ENCODE measurements at places on chromosomes 11 and 22.
A peak's percentile ranks its signal among the peaks of the same experiment; 100 is the strongest.

- no peak for DNase-seq
Measured at GRCh38 chr11:65286686-65287085, 24.9 kb downstream of the POLA2 start.

DNA sequence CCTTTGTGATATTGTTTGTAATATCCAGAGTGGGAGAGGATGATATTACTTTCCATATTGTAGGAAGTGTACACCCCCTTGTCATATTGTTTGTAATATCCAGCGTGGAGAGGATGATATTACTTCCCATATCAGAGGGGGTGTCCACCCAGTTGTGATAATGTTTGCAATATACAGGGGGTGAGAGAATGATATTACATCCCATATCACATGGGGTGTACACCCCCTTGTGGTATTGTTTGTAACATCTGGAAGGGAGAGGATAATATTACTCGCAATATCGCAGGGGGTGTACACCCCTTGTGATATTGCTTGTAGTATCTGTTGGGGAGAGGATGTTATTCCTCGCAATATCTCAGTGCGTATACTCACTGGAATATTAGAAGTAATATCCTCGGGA lies 61.5 kb downstream of the PRSS23 start:
- DNase-seq = no peak

DNA sequence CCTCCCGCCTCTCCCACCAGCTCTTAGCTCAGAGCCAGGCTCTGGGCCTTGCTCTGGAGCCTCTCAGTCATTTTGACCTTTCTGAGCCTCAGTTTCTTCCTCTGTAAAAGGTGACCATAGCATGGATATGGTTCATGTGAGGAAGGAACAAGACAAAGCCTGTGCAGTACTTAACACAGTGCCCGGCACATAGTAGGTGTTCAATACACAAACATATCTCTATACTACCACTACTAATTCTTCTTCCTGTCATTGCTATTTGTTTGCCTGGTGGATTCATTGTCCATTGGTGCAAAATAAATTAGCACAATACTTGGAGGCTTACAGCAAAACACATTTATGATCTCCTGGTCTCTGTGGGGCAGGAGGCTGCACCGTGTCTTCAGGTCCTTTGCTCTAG lies 21.6 kb upstream of the MPPED1 start:
- DNase-seq = no peak

- no peak for DNase-seq
Measured at GRCh38 chr11:58639669-58640068, 17.2 kb downstream of the CNTF start.

- no peak for DNase-seq
Measured at GRCh38 chr22:36839356-36840073, 21.3 kb upstream of the NCF4 start.

DNA sequence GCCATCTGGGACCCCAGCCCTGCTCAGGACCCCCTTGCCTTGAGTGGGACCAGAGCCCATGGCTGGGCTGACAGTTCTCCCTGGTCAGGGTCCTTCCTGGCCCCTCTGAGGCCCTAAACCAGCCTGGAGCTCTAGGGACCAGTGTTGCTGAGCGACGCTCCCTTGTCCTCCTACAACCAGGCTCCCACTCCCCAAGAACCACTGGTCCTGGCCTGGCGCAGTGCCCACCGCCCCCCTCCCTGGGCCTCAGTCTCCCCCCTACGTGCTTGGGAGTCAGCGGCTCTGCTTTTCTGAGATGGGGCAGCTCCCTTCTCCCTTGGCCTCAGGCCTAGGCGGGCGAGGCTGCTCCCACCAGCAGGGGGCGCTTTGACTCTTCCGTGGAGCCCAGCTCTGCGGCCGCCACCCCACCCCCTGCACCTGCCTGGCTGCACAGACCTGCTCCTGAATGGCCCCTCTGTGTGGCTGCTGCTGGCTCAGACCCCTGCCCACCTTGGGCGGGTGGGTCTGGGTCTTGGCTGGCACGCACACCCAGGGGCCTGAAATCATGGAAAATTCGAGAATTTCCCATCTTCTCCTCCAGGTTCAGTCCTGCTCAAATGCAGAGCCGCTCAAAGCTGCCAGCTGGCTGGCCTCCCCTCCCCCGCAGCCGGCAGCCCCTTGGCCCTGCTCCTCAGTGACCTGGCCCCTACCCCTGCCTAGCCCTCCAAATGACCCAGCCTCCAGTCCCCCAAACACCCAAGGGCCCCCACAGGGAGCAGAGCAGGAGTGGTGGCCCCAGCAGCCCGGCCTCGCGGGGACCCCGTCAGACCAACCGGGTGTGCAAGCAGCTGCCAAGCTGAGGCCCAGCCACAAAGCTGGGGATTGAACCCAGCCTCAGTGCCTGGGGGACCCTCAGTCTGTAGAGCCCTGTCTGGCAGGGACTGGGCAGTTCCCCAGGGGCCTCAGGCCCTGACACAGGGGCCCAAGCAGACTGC lies 9.1 kb downstream of the PRR33 start:
- DNase-seq = peak; percentile 36

- DNase-seq = no peak
Measured at GRCh38 chr11:41446107-41446506, 13.3 kb downstream of the LRRC4C start.

GRCh38 chr22:24271386-24271854 lies 789 bp downstream of the SPECC1L start:
- no peak for DNase-seq

GRCh38 chr11:95506777-95507176 lies 275.8 kb upstream of the SESN3 start:
- DNase-seq = no peak

DNA sequence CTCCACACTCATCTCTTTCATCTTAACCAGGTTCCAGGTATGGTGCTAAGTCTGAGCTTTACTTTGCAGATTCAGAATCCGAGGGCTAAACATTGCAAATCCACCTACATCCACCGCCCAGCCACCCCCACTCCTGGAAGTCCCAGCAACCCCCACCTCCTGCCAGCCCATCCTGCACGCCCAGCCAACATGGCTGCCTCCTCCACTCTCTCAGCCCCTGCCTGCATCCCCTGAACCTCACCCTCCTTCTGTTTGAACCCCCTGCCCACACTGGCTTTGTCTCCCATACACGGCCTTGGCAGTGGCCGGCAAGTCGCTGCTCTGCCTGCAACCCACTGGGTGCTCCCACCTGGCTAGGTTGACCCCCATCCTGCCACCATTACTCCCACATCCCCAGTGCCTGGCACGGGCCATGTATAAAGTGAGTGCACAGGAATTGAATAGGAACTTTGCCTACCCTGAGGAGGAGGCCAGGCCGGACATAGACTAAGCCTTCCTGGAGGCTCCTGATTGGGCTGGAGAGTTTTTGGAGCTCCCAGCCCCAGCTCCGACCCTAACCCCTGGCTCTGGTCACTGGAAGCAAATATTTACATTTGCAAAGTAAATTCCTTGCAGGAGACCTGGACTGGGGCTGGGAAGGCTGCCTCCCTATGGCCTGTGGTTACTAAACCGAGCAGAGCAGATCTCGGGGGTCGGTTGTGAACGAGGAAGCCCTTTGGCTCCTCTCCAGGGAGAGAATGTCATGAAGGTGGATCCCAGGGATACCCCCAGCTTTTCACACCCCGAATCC lies 14.4 kb downstream of the EMID1 start:
- DNase-seq = no peak

DNA sequence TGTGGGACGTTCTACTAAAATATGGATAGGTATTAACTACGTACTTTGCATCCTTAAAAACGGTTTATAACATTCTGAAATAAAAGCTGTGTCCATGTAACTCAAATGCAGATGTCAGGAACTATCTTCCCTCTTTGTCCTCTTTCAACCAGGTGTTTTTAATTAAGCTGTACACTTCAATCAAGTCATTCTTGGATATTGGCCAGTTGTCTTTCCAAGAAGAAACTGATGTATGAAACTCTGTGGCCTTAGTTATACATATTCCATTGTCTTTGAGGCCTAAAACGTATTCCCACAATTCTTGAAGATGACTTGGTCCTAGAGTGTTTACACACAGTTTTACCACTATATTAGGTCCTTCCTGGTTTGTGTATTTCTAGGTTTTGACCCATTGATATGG lies 249.0 kb upstream of the CNTN5 start:
- DNase-seq = no peak

DNA sequence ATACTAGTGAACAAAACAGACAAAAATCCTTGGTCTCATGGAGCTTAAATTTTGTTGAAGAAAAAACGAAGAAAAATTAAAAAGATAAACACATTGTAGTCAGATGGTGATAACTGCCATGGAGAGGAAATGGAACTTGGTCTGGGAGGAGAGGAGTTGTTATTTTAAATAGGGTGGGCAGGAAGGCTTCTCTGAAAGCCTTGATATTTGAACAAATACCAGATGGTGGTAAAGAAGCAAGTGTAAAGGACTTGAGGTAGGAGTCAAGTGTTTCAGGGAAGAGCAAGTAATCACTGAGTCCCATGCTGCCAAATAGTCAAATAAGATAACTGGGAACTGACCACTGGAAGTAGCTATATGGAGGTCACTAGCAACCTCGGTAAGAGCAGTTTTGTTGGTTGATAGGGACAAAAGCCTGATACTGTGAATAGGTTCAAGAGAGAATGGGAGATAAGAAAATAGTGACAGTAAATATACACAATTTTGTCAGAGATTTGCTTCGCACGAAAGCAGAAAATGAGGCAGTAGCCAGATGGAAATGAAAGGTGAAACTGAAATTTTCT lies 55.1 kb downstream of the SESN3 start:
- DNase-seq = no peak

- DNase-seq = peak; percentile 73
Measured at GRCh38 chr11:57763568-57763967, 2.0 kb downstream of the CTNND1 start.

GRCh38 chr22:41132550-41132949 lies 40.2 kb downstream of the EP300 start:
- no peak for DNase-seq

DNA sequence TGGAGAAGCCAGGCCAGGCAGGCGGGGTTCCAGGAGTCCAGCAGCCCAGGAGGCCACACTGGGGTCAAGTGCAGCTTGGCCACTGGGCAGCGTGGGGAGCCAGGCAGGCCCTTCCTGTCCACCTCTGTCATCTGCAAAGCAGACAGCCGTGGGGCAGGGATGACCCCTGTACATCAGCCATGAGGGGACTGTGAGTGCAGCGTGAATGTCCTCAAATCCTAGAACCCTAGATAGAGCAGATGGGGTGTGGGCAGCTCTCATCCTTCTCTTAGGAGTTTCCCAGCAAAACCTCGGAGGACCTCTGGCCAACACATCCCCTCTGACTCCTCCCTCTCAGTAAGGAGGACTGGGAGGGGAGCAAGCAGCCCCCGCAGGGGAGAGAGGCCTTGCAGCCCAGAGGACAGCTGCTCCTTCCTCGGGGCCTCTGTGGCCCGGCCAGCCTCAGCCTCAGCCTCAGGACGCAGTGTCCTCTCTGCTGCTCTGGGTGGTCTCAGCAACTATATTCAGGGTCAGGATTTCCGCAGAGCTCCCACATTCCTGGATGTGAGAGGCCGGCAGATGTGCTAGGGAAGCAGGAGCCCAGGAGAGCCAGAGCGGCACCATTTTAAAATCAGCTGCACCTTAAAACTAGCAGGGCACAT lies 820.5 kb downstream of the BRD1 start:
- DNase-seq = no peak

DNA sequence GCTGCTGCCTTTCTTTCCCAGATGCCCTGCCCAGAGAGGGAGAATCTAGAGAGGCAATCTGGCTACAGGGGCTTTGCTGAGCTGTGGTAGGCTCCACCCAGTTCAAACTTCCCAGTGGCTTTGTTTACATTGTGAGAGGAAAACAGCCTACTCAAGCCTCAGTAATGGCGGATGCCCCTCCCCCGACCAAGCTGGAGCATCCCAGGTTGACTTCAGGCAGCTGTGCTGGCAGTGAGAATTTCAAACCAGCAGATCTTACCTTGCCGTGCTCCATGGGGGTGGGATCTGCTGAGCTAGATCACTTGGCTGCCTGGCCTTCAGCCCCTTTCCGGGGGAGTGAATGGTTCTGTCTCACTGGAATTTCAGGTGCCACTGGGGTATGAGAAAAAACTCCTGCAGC lies 12.2 kb downstream of the BDNF start:
- DNase-seq = no peak

GRCh38 chr22:36885474-36885873 lies 24.7 kb downstream of the NCF4 start:
- DNase-seq = no peak

DNA sequence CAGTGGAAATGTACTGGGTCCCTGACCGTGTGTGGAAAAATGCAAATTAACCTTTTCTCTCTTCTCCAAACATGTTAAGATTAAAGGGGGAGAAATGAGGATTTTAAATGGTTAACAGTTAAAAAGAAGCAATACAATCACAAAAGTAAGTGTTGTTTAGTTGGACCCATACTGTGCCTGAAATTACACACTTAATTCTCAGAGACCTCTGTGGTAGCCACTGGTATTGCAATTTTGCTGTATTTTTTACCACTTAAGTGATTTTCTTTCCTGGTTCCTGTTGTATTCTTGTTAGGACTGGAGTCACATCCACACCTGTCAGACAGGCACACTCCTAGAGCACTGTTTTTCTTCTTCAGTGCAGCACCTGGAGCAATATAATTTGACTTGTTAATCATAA lies 179.6 kb upstream of the PDGFD start:
- DNase-seq = no peak

- no peak for DNase-seq
Measured at GRCh38 chr11:34860518-34860917, 55.7 kb downstream of the APIP start.

DNA sequence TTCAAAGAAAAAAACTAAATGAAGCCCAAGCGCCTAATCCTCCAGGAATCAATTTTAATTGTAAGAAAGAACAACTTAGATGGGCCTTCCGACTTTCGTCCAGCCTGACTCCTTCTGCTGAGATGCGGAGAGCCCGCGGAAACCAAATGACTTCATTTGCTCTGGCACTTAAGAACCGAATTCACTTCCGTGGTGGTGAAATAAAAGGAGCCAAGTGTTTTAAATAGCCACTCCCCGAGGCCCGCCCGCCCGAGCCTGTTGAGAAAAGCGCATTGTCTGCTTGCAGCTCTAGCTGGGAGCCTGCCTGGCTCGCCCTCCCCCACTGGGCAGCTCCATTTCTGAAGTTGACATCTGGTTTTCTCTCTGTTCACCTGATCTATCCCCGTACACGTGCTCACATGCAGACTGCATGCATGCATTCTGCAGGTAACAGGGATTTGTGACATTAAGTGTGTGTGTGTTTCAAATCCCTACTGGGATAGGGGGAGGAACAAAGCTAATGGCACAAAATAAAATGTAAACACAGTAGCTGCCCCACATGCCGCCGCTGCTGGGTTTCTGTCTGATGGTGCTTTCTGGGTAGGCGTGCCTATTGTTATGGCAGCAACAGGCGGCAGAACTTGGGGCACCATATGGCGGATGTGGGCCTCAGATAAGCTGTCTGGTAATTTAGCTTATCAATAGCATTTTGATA lies 6.2 kb downstream of the TEAD1 start:
- DNase-seq = peak; percentile 95

- DNase-seq = no peak
Measured at GRCh38 chr11:71895961-71896360, 17.7 kb downstream of the DEFB131B start.

GRCh38 chr11:102666331-102666957 lies 39.1 kb downstream of the MMP27 start:
- peak; percentile 44 for DNase-seq

GRCh38 chr11:57303990-57304579 lies 20.7 kb downstream of the TNKS1BP1 start:
- DNase-seq = no peak

GRCh38 chr11:134100171-134100570 lies 31.3 kb downstream of the JAM3 start:
- DNase-seq = no peak

- no peak for DNase-seq
Measured at GRCh38 chr22:41512421-41513194, 31.7 kb downstream of the POLR3H start.
